GM23248 (cell line): ENCODE measurements at places on chromosomes 6 and 20.

DNA sequence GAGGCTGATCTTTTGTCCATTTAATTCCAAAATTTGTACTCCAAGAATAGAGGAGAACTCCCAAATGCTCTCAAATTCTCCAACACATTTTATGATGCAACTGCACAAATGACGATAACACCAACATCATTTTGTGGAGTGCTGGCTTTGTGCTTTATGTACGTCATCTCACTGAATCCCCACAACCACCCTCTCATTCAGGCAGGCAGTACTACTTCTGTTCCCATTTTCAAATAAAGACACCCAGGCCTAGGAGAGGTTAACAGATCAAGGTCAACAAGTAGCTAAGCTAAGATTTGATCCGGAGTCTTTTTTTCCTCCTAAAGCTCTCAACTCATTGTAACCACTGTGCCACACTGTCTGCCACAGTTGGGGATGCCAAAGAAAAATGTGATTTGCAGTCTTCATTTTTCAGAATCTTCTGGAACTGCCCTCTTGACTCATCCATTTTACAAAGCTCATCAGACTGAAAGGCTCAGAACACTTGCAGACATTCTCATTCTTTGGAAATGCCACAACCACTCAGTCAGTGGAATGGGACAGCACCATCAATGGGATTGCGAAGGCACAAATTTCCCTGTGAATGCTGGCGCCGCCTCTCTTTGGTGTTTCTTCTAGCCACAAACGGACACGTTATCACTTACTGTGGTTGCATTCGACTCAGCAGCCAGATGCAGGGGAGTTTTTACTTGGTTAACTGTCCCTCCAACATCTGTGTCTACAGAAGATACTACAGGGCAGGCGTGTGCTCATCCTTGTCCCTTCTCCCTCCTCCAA, 184.4 kb downstream of the GJA10 start:
- peak; percentile 16 for DNase-seq

DNA sequence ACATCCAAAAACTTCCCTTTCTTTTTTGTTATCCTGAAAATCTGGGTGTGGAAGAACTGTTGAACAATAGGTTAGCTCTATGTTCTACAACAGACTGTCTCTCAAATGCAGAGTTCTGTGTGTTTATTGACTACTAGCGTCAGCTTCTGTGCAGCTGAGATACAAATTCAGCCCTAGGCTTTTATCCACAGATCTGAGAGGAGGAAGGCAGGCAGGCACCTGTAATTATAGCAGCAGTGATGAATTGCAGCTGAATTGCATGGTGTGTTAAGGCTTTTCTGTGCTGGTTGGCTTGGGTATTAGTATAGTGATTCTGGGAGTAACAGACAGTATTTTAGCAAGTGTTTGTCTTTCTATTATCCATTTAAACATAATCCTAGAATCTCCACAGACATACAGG, 24.4 kb downstream of the GRIK2 start:
- DNase-seq: no peak

GRCh38 chr6:154864066-154864430, 130.8 kb downstream of the SCAF8 start:
- no peak for DNase-seq

GRCh38 chr20:40188319-40188718, 500.7 kb downstream of the MAFB start:
- DNase-seq: no peak
